ENCODE measurements at places on chromosomes 6 and 20. TPM values are rescaled to one million over a fixed set of nuclear protein-coding genes. Genes with fewer than 3 reads are reported as not detected.

The PTGIS gene
- 33.6 TPM for total RNA-seq

The HLA-DRB5 gene
- total RNA-seq: not detected

The RIN2 gene
- total RNA-seq: 55.7 TPM

The ENPP3 gene
- under 0.01 TPM for total RNA-seq

The XKR7 gene
- total RNA-seq: under 0.01 TPM

The C6orf141 gene
- not detected for total RNA-seq

- H3K27ac ChIP-seq: peak overlapping the region; percentile 77
- no peaks in the 10 kb centered on the region for H3K36me3 ChIP-seq
- H3K4me3 ChIP-seq: no peak overlapping the region
- no peaks in the 10 kb centered on the region for H3K27me3 ChIP-seq
- DNase-seq: peak; percentile 8
These were observed 4.3 kb downstream of the AK9 start for GRCh38 chr6:109686566-109687265.

DNA sequence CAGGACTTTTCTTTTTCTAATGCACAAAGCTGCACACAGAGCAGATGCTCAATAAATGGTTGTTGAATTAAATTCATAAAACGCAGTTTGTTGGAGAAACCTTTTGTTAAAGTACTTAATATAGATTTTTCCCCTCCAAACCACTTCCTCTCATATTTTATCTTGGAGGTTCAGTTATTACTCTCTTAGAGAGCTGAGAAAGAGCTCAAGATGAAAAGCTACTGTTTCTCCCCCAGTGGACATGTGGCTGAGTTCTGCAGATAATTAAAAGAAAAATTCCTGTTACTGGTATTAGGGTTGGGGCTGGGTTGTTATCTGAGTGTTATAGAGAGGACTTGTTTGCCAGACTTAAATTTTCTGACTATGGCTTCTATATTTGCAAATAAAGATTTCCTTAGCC lies 294.0 kb downstream of the TBC1D7 start:
- DNase-seq: no peak
- no peaks in the 10 kb centered on the region for H3K27me3 ChIP-seq
- no peak overlapping the region for H3K4me3 ChIP-seq
- H3K4me1 ChIP-seq: no peaks in the 10 kb centered on the region
- H3K27ac ChIP-seq: no peak overlapping the region
- no peaks in the 10 kb centered on the region for H3K36me3 ChIP-seq

DNA sequence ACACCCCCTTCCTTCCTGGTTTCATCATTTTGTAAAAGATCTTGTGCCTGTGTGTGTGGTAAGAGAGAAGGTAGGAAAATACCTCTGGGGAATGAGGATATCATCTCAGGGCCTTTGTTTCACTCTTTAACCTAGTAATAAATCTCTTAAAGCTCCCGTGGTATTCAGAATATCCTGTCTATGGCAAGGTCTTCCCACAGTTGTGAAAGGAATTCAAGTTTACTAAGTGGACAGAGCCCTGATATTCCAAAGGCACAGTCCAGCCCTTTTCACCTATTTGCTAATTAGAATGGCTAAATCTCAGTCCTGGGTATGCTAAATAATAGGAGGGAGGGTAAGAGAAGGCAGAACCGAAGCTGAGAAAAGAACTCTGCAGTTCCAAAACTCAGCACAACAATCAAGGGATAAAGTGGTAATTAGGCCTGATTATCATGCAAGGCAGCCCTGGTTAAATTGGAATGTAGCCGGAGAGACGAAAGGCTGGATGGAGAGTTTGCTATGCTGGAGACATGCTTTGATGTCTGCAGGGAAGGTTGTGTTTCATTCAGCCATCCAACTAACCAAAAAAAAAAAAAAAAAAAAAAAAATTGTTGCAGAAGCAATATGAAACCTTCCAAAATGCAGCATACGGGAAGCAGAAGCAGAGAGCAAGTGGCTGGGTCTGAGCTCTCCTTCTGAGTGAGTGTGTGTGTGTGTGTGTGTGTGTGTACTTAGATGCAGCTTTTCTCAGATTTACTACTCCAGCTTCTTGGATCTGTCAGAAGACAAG lies 28.5 kb upstream of the PIM1 start:
- H3K4me3 ChIP-seq: no peak overlapping the region
- no peaks in the 10 kb centered on the region for H3K36me3 ChIP-seq
- peaks cover 46% of the 10 kb centered on the region for H3K4me1 ChIP-seq
- H3K27ac ChIP-seq: peak overlapping the region; percentile 54
- DNase-seq: no peak

- DNase-seq: peak; percentile 64
- H3K27me3 ChIP-seq: peaks cover 5% of the 10 kb centered on the region
- H3K36me3 ChIP-seq: no peaks in the 10 kb centered on the region
- no peak overlapping the region for H3K27ac ChIP-seq
- H3K4me3 ChIP-seq: no peak overlapping the region
These were observed 150.6 kb downstream of the RPS12 start for GRCh38 chr6:132964868-132965382.

GRCh38 chr6:47319867-47320266 lies 10.2 kb upstream of the TNFRSF21 start:
- H3K27ac ChIP-seq: no peak overlapping the region
- no peaks in the 10 kb centered on the region for H3K4me1 ChIP-seq
- H3K4me3 ChIP-seq: no peak overlapping the region
- no peaks in the 10 kb centered on the region for H3K36me3 ChIP-seq

GRCh38 chr20:41456351-41456750 lies 89.7 kb upstream of the EMILIN3 start:
- no peaks in the 10 kb centered on the region for H3K4me1 ChIP-seq
- H3K27ac ChIP-seq: no peak overlapping the region
- peaks cover 43% of the 10 kb centered on the region for H3K36me3 ChIP-seq
- H3K27me3 ChIP-seq: no peaks in the 10 kb centered on the region

DNA sequence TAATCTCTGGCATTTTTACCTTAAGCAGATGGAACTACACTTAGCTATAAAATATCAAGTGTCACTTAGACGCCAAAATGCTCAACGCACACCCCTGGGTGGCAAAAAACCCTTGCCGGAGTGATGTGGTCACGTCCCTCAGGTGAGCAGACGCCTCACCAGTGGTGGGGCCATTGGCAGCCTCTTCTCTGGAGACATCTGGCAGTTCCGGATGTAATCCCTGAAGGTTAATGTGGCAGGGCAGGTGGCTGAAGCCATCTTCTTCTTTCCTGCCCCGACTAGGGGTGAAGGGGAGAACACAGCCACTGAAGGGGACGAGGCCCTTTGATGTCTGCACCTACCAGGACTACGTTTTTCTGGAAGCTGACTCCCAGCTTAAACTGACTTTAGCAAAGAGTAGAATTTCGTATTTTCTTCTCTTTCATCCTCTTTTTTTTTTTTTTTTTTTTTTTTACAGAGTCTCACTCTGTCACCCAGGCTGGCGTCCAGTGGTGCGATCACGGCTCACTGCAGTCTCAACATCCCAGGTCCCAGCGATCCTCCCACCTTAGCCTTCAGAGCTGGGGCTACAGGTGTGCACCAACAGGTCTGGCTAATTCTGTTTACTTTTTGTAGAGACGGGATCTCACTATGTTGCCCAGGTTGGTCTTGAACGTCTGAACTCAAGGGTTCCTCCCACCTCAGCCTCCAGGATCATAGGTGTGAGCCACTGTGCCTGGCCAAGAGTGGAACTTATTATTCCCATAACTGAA lies 152.1 kb downstream of the TTLL2 start:
- H3K27ac ChIP-seq: no peak overlapping the region
- no peak overlapping the region for H3K4me3 ChIP-seq
- no peak for DNase-seq
- no peaks in the 10 kb centered on the region for H3K36me3 ChIP-seq

DNA sequence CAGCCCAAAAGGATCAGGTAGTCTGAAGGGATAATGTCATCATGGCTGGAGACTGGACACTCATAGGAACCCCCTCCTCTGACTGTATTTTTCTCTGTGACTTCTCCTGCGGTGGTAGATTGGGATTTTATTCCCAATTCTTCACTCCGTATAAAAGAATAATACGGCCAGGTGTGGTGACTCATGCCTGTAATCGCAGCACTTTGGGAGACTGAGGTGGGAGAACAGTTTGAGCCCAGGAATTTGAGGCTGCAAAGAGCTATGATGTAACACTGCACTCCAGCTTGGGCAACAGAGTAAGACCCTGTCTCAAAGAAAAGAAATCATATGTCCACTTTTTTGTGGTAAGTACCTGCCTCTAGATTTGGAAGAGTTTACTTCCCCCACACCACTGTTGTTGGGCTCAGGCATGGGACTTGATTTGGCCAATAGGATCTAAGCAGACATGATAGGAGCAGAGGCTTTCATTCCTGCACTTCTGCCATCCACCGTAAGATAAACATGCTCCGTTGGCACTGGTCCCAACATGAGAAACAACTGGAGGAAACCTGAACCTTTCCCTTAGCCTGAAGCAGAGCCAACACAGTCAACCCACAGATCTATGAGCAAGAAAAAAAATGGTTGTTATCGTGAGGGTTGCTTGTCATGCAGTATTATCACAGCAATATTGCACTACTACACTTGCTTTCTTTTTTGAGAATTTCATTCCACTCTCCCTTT lies 82.0 kb downstream of the JPH2 start:
- no peaks in the 10 kb centered on the region for H3K4me1 ChIP-seq
- H3K4me3 ChIP-seq: no peak overlapping the region
- DNase-seq: no peak
- no peaks in the 10 kb centered on the region for H3K36me3 ChIP-seq
- H3K27me3 ChIP-seq: peaks cover 37% of the 10 kb centered on the region
- no peak overlapping the region for H3K27ac ChIP-seq

DNA sequence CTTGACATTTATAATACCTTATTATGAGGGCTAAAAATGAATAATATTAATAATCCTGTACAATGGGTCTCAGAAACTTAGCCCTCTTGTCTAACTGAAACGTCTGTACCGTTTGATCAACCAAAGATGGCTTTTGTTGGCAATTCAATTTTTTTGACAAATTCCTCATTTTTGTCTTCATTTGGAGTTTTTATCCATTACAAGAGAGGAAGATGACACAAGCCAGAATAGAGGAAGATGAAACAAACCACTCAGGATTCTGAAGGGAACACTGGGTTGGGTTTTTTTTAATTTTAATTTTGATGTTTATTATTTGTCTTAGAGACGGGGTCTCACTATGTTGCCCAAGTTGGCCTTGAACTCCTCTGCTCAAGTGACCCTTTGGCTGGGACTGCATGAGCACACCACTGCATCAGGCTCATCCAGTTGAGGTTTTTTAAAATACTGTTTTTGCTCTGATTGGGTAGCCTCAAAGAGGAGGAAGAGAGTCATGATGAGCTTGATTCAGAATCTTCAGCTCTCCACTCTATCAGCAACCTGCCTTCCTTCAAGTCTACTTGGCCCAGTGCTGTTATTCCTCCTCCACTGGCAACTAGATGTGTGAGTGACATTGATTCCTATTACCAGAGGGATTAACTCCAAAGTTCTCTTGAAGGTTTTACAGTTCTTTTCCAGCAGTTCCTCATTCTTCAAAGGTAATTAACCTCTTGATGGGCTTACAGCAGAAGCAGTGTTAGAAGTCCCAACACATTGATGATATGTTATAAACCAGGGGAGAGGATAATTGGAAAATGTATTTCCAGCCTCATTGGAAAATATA lies 71.3 kb downstream of the ATXN1 start:
- H3K4me1 ChIP-seq: peaks cover 28% of the 10 kb centered on the region
- H3K27ac ChIP-seq: peak overlapping the region; percentile 53
- H3K4me3 ChIP-seq: no peak overlapping the region
- no peak for DNase-seq
- no peaks in the 10 kb centered on the region for H3K27me3 ChIP-seq
- H3K36me3 ChIP-seq: no peaks in the 10 kb centered on the region

GRCh38 chr20:53059848-53060247 lies 87.7 kb downstream of the TSHZ2 start:
- no peaks in the 10 kb centered on the region for H3K27me3 ChIP-seq
- H3K36me3 ChIP-seq: no peaks in the 10 kb centered on the region
- no peak overlapping the region for H3K27ac ChIP-seq
- H3K4me1 ChIP-seq: no peaks in the 10 kb centered on the region
- H3K4me3 ChIP-seq: no peak overlapping the region

DNA sequence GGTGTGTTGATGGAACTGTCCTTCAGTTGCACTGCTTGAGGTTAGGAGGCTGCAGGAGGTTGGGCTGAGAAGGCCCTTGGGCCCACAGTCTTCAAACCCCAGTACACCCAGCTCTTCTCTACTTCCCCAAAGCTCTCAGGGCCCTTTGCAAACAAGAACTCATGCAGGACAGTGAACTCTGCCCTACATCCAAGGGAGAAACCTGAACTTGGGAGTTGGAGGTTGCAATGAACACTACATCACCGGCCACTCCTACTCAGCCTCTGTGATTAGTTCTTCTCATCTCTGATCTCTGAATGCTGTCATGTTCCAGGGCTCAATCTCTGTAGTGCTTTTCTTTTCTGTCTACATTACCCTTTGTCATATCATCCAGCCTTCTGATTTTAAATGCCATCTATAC lies 148.5 kb upstream of the PDE7B start:
- H3K36me3 ChIP-seq: no peaks in the 10 kb centered on the region
- H3K27ac ChIP-seq: no peak overlapping the region
- no peaks in the 10 kb centered on the region for H3K27me3 ChIP-seq
- no peaks in the 10 kb centered on the region for H3K4me1 ChIP-seq
- DNase-seq: no peak

GRCh38 chr6:37305841-37306425 lies 47.9 kb upstream of the RNF8 start:
- H3K27me3 ChIP-seq: no peaks in the 10 kb centered on the region
- peaks cover 7% of the 10 kb centered on the region for H3K4me1 ChIP-seq
- no peak for DNase-seq
- no peak overlapping the region for H3K27ac ChIP-seq

All from osteoblast (primary cell).